ENCODE measurements at places on chromosomes 6 and 20.

- no peak for DNase-seq
Observed at GRCh38 chr6:40330301-40330721, 256.9 kb downstream of the LRFN2 start.

DNA sequence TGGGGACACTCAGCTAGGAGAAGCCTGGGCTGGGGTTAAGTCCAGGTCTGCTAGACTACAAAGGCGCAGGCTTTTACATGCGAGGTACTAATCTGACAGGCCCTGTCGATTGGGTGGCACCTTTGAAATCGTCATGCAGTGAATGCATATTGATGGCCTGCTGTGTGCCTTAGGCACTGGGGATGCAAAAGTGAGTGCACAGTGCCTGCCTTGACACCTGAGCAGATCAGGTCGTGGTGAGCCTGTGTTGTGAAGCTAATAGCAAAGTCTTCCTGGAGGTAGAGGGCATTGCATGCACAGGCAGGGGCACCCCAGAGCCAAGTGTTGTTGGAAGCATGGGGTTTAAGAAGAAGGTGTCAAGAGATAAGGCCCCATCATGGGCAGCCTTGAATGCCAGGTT, 16.9 kb downstream of the LRRC1 start:
- DNase-seq, result no peak

GRCh38 chr6:169830876-169831275, 79.5 kb downstream of the ERMARD start:
- DNase-seq, result no peak

DNA sequence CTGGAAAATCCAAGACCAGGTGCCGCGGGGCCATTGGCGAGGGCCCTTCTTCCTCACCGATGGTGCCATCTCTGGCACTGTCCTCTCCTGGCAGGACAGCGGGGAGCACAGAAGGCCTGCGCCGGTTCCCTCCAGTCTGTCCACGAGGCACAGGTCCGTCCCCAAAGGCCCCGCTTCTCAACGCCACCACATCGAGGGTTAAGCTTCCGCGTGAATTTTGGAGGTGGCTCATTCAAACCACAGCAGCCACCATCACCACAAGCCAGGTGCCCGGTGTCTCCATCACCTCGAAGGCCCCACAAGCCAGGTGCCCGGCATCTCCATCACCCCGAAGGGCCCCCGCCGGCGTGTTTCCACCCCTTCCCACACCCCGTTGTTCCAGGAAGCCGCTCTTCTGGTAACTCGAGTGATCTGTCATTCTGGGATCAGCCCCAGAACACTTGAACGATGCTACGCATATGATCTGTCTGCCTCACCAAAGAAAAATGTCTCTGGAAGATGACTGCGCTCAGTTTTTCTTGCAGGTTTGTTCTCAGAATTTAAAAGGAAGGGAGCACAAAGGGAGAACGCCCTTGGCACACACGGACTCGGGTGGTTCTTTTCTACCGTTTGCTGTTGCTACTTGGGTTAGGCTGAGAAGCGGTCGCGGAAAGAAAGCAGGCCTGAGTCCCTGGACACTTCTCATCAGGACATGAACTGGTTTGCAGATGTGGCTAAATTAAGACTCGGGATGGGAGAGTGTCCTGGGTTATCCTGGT, 9.9 kb upstream of the KIF25 start:
- no peak for DNase-seq

GRCh38 chr20:53789989-53790675, 196.5 kb upstream of the ZNF217 start:
- DNase-seq, result no peak

DNA sequence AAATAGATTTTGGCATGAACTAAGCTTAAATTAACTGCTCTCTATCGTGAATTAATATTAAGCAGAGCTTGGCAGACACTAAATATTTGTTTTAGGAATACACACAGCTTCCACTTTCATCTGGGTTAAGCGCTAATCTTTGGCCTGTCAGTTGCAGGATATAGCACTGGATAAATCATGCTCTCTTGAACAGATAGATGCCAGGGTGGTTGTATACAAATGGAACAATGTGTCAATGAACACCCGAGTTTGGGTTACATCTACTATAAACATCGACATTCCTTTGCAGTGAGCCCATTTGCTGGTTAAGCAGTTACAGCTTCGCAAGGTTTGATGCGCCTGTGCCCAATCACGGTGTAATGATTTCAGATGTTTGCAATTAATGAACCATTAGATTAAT, 338.2 kb upstream of the ZFP64 start:
- DNase-seq, result no peak

- no peak for DNase-seq
Observed at GRCh38 chr20:62463651-62464424, 12.0 kb downstream of the GATA5 start.

DNA sequence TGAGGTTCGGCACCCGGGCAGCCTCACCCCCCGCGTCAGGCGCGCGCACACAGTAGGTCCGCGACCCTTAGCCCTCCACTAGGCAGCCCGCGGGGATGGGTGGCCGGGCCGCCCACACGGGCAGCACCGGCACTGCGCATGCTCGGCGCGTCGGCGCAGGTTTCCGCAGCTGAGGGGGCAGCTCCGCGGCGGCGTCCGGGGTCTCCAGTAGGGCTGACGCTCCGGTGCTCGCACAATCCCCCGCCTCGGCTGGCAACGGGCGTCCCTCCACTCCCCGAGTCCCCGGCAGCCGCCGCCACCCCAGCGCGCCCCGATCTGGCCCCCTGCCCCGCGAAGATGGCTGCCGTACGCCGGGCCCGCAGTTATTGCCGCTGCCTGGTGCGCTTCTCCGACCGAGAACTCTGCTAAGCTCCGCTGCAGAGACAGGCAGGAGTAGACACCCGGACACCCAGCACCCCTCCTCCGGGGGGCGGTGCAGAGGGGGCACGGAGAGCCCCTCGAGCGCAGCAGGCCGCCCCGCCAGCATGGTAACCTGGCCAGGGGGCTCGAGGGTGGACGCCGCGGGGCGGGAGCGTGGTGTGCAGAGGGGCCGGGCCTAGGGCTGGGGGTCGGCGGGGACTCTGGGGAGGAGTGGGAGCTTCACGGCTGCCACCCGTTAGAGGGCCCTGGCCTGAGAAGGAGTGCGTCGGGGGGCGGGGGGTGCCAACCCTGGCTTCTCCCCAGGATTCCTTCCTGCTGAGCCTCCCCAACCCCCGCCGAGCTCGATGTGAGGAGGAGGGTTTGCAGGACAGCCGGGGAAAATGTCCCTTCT, at the start of gene FBXO9:
Gene FBXO9, plus strand, starts transcription at position 139 of the 811 bp plus-strand sequence. Its CDS starts 386 bp downstream, at position 525.
- DNase-seq, result peak; percentile 87

DNA sequence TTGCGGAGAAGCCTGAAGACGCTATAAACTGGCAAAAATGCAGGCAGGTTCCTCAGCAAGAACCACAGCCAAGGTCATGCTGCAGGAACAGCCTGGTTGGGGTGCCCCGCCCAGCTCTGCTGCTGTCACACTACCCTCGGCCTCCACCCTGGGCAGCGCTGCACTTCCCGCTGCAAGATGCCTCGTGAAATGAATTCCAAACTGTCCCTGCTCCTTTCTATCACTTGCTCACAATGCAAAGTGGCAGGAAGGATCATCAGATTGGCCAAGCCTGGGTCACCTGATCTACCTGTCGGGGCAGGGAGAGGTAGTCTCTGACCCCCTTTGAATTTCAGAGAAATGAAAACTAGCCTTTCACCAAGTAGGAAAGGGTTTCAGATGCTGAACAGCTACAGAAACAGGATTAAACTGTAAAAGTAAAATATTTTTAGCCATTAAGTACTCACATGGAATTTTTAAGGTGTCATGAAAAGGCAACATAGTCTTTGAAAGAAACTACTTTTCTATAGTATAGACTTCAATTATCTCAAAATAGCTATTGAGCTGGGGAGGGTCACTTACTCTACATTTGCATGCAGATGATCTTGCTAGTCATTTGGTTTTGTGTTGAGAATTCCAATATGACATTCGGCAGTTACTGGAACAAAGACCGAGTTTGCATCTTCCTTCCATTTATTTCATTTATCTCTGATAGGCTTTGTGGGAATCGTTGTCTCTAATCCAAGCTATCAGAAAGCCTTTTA, 236.4 kb upstream of the ASCC3 start:
- no peak for DNase-seq

GRCh38 chr20:62461834-62462233, 14.0 kb downstream of the GATA5 start:
- DNase-seq, result no peak

- DNase-seq, result no peak
Observed at GRCh38 chr6:35076997-35077712, 64.0 kb downstream of the TCP11 start.

GRCh38 chr6:24257282-24257681, 100.6 kb downstream of the DCDC2 start:
- DNase-seq, result no peak

DNA sequence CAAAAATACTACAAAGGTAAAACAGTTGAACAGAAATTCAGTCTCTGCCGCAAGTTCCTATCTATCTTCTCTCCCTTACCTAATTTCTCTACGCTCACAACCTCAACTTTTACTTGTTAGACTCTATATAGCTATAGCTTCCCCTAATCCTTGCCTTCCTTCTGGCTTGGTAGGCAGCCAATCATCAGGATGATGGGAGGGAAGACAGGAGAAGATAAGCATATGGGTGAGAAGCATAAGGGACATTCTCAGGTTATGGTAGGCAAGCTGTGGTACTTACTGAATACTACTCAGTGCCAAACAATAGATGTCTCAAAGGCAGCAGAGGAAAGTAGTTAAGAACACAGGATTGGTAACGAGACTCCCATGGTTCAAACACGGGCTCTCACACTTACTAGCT, 7.8 kb downstream of the CCNC start:
- DNase-seq, result no peak
